ENCODE measurements at places on chromosomes 3 and 15.

GRCh38 chr3:126205717-126206655 lies 25.6 kb upstream of the ALDH1L1 start:
- DNase-seq: no peak

GRCh38 chr3:64870876-64871646 lies 183.3 kb upstream of the ADAMTS9 start:
- no peak for DNase-seq

GRCh38 chr15:77649017-77649416 lies 16.3 kb upstream of the LINGO1 start:
- DNase-seq: no peak

DNA sequence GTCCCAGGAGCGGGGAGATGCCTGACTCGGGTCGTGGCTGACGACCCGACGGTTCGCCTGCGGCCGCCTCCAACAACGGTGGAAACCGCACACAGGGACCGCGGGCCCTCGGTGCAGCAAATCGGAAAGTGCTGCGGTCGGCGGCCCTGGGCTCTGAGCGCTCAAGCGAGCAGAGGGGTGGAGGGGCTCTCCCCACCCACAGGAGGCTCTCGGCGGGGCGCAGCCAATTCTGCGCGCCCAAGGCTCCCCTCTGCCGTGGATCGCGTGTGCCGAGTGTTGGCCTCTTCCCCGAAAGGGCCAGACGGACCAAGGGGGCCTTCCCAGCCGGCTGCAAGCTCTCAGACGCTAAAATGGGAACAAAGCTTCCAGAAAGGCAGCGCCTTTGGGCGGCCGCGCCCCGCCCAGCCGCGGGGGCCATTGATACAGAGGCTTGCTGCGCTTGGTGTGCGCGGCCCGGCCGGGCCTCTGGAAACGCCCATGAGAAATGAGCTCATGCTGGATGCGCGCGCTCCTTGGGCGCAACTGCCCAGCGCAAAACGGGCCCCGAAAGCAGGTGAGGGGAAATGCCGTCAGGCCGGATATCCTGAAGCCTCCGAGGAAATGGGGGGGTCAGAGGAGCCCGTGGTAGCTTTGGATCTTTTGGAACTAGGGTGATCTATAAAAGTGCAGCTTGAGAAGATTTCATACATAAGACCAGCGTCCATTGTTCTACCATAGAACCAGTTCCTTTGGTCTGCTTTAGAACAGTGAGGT lies 1.2 kb upstream of the GSK3B start:
- DNase-seq: peak; percentile 70

- DNase-seq: no peak
These were observed 179.1 kb downstream of the AKAP13 start for GRCh38 chr15:85559530-85559929.

GRCh38 chr3:119098619-119099222 lies 47.2 kb upstream of the TEX55 start:
- no peak for DNase-seq
